ENCODE measurements at places on chromosomes 5 and 9. TPM values are rescaled to one million over a fixed set of nuclear protein-coding genes. Genes with fewer than 3 reads are reported as not detected.

TMED7 gene
- 40.3 TPM for total RNA-seq

WDR38 gene
- not detected for total RNA-seq

JAK2 gene
- total RNA-seq = 26.4 TPM

FGF18 gene
- 0.15 TPM for total RNA-seq

MXD3 gene
- total RNA-seq = 11.5 TPM

SLC6A7 gene
- total RNA-seq = not detected

PRR16 gene
- 0.27 TPM for total RNA-seq

PAEP gene
- not detected for total RNA-seq

All from B cell (primary cell).